ENCODE measurements at places on chromosomes 7 and 10. TPM values are rescaled to one million over a fixed set of nuclear protein-coding genes. Genes with fewer than 3 reads are reported as not detected.

Gene PALD1
- 5.9 TPM for total RNA-seq

Gene MRC1
- total RNA-seq = 0.02 TPM

Gene OPALIN
- total RNA-seq = not detected

Gene SSMEM1
- total RNA-seq = not detected

Gene STEAP4
- 0.02 TPM for total RNA-seq

Gene RARRES2
- total RNA-seq = not detected

Gene TUBB8
- total RNA-seq = 0.05 TPM

Gene PIK3CG
- not detected for total RNA-seq

Gene NEURL1
- total RNA-seq = 0.50 TPM

Gene SPDYE11
- total RNA-seq = not detected

Measured in A549 treated with AZD2906 at 1 μM for 4 hours (cell line).